A172 (cell line): ENCODE measurements at places on chromosomes 3 and 15. TPM values are rescaled to one million over a fixed set of nuclear protein-coding genes. Genes with fewer than 3 reads are reported as not detected.

DNA sequence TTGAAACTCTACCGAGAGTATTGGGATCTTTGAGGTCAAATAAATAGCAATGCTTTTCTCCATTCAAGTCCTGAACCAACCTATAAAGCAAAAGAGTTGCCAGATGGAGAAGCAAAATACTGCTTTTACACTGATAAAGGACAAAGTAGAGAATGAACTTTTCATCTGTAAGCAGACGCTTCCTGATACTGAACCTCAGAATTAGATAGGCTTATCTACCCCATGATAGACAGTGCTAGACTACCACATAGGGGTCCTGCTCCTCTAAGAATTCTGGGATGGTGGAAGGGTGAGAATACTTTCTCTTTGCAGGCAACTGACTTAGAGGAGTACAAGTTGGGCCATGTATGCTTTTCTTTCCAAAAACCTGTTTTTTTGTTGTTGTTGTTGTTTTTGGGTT, 9.5 kb downstream of the SAXO2 start:
- DNase-seq: no peak

The GNAT1 gene
- not detected in 2 replicates for total RNA-seq

DNA sequence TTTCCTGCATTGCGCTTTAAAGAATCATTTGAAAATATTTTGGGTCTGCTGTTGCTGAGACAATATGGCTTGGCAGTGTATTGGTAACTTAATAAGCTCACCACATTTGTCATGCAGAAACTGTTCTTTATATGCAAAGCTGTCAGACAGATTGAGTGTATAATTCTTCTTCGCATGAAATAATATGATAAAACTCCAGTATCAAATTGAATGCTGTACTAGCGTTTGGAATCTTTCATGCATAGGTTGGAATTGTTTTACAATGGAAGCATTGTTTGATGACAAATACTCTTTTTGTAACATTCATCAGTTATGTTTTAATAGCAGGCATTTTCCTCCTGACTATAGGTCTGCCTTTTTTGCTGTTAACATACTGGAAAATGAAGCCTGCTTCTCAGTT, 53.8 kb downstream of the RBMS3 start:
- no peak for DNase-seq

The SGO1 gene
- 30.0 and 33.5 TPM in 2 replicates for total RNA-seq

The GRM7 gene
- not detected in 2 replicates for total RNA-seq

DNA sequence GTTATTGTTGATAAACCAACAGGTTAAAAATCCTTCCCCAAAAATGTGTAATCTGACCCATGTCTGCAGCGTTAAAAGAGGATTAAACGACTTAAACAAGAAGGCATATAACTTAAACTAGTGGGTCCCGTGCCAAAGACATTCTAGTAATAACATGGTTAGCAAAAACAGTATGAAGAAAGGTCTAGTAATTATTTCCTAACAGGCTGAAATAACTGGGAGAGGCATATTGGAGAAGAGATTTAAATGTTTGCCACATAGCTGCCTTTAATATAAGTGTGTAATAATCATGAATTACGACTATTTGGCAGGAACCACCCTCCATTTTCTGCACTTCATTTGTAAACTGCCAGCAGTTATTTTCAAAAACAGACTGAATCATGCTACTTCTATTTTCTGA, 67.7 kb upstream of the CSPG5 start:
- DNase-seq: no peak

The UBAP1L gene
- 0.05 and 0.65 TPM in 2 replicates for total RNA-seq

The TM4SF18 gene
- total RNA-seq: 0.45 and 2.1 TPM in 2 replicates

GRCh38 chr15:84582583-84583157, 18.1 kb upstream of the ZSCAN2 start:
- peak; percentile 34 for DNase-seq

DNA sequence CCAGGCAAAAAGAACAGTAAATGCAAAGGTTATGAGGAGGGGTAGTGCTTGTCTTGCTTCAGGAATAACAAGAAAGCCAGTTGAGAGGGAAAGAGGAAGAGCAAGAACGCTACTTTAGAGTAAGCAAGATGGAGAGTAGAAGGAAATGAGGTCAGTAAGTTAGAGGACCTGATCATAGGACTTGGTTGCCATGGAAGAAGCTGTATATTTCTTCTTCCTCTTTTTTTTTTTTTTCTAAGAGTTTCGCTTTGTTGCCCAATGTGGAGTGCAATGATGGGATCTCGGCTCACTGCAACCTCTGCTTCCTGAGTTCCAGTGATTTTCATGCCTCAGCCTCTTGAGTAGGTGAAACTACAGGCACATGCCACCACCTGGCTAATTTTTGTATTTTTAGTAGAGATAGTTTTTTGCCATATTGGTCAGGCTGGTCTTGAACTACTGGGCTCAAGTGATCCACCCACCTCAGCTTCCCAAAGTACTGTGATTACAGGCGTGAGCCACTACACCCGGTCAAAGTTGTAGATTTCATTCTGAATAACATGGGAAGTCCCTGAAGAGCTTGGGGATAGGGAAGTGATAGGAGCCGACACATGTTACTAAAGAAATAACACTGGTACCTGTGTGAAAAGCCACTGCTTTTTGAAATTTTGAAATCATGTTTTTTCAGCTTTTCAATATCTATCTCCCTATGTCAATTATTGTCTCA, 527.9 kb upstream of the NAALADL2 start:
- no peak for DNase-seq

The GABRA5 gene
- not detected in 2 replicates for total RNA-seq

- DNase-seq: no peak
Measured at GRCh38 chr3:20100151-20100550, 59.9 kb downstream of the KAT2B start.

DNA sequence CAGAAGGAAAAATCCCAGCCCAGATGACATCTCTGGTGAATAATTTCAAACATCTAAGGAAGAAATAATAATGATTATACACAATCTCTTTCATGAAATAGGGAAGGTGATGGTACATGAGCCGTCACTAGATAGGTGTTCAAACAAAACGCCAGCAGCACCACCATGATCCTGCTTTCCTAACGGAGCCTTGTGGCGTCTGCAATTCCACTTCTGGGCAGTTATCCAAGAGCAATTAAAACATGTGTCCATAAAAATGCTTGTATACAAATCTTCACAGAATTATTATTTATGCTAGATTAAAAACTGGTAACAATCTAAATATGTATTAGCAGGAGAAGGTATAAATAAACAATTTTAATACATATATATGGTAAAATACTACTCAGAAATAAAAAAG, 33.7 kb downstream of the RTP4 start:
- no peak for DNase-seq

DNA sequence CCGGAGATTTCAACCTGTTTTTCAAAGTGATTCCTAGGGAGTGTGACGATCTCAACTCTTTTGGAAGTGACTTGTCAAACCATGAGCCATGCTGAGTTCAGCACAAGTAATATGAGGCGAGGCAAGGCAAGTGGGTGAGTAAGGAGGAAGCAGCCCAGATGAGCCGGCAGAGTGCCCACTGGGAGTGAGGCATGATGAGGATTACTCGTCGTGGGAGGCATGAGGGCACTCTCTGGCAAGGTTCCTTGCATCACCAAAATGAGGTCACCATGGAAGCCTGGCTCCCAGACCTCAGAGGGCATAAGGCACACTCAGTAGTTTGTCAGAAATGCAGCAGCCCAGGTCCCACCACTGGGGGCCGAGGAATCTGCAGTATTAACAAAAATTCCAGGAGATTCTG, 636.1 kb downstream of the MAGI1 start:
- DNase-seq: peak; percentile 88

The ATP2C1 gene
- 68.9 and 112 TPM in 2 replicates for total RNA-seq

The RTP3 gene
- not detected in 2 replicates for total RNA-seq

DNA sequence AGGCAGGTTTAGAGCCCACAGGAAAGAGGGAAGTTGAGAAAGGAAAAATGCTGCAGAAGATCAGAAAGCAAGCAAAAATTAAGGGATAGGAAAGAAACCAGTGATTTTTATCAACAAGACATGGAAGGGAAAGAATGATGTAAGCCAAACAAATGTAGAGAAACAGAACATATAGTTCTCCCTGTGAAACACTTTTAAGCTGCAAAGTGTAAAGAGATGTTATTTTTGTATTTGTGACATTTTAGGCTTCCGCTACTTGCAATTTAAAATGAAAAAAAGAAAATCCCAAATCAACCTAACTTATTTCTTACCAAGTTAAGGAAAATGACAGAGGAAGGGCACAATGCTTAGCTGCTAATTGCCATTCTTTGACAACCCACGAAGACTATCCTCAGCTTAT, 111.6 kb downstream of the PDCD6IP start:
- DNase-seq: no peak

The RASL12 gene
- total RNA-seq: not detected in 2 replicates

GRCh38 chr3:94226078-94226477, 163.2 kb downstream of the NSUN3 start:
- peak; percentile 90 for DNase-seq

The WDR49 gene
- total RNA-seq: 0.07 and 0.17 TPM in 2 replicates

DNA sequence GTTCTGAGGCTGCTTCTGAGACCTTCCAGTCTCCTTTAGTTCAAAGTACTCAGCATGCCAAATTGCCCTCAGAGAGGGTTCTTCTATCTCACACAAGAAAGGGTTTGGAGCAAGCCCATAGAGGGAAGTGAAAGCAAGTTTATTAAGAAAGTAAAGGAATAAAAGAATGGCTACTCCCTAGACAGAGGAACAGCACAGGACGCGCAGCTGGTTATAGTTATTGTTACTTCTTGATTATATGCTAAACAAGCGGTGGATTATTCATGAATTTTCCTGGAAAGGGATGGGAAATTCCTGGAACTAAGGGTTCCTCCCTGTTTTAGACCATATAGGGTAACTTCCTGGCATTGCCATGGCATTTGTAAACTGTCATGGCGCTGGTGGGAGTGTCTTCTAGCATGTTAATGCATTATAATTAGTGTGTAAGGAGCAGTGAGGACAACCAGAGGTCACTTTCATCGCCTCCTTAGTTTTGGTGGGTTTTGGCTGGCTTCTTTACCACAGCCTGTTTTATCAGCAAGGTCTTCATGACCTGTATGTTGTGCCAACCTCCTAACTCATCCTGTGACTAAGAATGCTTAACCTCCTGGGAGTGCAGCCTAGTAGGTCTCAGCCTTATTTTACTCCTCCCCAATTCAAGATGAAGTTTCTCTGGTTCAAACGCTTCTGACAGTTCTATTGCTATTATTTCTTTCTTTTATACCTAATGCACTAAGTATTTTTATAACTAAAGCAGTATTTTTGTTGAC, 26.3 kb downstream of the SCN11A start:
- DNase-seq: no peak

- no peak for DNase-seq
Measured at GRCh38 chr3:46368569-46368968, 2.2 kb upstream of the CCR5 start.

The CIDEC gene
- not detected in 2 replicates for total RNA-seq

DNA sequence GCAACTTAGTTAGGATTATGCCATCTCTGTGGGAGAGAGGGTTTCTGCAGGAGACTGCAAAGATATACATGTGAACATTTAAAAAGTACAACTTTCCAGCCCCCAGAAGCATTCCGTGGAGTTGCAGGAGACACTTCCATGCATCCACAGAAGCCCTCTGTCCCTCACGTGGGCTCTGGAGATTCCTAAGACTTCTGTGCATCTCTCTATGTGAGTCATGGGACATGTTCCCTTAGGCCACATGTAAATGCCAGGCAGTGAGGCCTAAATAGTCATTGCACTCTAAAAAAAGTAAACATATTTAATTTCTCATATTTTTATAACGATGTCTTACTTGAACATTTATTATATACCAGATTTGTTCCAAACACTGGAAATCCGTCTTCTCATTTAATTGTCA, 126.5 kb upstream of the ROPN1 start:
- no peak for DNase-seq

DNA sequence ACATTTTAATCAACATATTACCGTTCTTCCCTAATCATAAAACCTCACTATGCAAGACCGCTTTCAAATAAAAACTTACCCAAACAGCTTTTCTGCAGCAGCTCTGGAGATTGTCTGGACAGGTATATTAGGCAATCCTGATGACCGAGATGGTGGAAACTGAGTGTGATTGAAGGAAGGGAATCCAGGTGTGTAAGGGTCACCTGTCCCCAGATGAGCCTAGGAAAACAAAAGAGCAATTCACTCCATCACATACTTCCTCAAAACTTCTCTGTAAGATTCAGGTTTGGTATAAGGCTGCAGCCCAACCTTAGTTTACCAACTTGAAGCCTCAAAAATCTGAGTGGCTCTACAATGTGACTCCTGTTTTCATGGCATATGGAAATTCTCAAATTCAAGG, 14.5 kb downstream of the TFRC start:
- DNase-seq: no peak

The RBP2 gene
- total RNA-seq: not detected in 2 replicates

DNA sequence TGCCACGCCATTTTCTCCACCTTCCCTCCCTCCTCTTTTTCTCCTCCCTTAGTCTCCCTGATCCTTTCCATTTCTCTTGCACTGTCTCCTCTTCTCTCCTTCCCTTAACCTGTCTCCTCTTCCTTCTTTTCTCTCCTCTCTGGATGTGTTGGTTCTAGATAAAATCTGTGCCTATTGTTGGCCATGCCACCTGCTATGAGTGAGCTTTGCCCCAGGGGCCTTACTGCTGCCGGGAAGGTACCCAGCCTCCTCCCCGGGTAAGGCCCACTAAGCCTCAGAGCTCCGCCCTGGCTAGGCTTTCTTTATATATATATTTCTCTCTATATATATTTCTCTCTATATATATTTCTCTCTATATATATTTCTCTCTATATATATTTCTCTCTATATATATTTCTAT, 14.7 kb downstream of the GPD1L start:
- no peak for DNase-seq

DNA sequence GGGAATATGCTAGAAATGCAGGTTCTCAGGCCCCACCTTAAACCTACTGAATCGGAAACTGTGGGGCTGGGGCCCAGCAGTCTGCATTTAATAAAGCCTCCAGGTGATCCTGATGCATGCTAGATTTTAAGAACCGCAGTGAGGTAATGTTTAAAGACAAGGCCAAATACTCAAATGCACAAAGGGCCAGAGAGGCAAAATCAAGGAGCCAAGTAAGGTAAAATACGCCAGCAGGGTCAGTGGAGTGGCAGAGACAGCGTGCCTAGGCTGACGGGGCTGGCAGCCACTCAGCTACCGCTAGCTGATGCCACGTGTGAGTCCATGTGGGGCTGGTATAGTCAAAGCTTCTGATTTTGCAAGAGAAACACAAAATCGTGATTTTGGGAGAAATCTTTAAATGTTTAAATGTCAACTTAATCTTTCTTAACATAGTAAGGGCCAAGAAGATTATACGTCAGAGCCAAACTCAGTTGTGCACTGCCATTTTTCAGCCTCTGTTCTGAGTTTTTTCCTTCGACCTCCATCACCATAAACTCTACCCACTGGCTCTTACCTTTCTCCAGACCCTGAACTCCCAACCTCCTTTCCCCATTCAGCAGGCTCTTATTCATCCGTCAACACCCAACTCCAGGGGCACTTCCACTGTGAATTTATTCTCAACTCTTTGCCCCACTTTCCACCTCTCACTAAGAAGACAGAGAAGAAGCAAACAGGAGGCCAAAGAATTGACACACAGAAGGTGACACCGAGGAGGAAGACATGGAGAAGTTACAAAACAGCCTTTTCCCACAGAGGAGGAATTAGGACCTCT, 136.6 kb upstream of the RAD18 start:
- DNase-seq: no peak
